Right cardiac atrium (tissue), 5 donors: ENCODE measurements at places on chromosomes 6 and 20. TPM values are rescaled to one million over a fixed set of nuclear protein-coding genes. Genes with fewer than 3 reads are reported as not detected.

The UNC5CL gene
- total RNA-seq, result 0.85 TPM

The COL11A2 gene
- total RNA-seq, result 4.0 TPM

GRCh38 chr6:91083211-91083610, 496.3 kb upstream of the MAP3K7 start:
- no peak for DNase-seq

DNA sequence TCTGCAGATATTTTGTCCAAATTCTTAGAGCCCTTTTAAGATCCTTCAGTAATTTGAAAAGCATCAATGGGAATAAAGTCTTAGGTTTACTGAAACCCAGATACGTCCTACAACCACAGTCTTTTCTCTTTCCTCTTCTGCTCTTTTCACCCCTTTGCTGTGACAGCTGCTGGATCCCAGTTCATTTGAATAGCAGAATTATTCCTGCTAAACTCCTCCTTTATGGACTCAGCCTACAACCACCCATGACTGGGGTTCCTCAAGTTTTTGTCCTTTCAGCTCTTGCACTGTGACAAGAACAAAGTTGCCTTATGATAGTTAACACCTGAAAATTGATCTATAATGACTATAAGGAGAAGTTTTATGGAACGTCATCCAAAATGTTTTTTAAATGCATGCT, 237.5 kb downstream of the EYA4 start:
- DNase-seq, result no peak

- no peak for DNase-seq
Observed at GRCh38 chr6:156651486-156651885, 125.7 kb upstream of the ARID1B start.

DNA sequence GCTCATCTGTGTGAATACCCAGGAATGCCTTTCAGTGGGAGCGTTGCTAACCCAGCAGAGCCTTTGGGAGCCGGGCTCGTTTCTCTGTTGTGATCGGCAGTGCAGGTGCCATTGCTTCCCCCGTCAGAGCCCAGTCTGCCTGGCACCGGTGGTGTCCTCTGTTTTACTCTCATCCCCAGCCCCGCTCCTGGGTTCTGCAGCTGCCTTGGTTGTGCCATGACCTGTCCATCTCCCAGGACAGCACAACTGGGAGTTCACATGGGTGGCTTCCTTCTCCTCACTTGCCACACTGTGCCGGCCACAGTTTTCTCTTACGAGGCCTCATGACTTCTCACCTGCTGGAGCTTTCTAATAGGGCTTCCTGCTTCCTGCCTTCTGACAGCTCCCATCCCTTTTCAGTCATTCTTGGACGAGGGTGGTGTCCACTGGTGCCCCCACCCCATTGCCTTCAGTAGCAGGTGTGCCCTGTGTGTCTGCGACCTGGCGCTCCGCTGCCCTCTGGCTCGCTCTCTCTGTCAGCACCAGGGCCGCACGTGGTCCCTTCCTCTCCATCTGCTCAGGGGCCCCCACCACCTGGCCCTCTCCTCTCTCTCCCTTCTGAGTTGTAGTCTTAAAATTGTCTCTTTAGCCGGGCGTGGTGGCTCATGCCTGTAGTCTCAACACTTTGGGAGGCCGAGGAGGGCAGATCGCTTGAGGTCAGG, 110.9 kb downstream of the RPP40 start:
- no peak for DNase-seq

DNA sequence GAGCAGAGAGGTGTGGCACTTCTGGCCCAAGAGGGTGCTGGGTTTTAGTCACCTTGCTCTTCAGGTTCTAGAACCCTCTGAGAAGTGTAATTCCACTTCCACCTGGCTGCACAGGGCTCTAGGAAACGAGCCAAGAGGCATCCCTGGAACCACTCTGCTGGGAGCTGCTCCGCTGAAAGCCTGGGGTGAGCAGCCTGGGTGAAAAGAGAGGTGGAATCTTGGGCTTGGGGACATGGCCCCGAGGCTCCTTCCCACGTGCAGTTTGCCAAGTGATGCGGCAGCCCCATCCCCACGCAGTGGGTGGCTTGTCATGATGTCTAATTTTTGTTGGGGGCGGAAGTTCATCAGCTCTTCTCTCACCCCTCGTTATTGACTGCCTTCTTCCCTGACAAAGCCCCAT, 32.8 kb downstream of the PPP1R16B start:
- no peak for DNase-seq

DNA sequence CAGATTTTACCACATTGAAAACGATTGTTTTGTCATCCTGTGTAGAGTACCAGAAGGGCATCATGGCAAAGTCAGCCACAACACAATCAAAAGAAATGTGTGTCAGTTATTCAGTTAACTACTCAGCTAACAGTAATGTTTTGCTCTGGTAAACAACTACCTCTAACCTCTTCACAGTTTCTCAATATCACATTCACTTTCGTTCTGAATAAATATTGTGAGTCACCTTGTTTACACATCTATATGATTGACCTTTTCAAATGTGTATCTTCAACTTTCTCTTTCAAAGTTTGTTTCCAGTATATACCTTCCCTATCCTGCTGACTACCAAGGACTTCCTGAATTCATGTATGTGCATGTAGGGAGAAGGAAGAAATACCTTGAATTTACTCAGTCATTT, 216.6 kb upstream of the UFL1 start:
- DNase-seq, result no peak

GRCh38 chr6:161906571-161906970, 632.7 kb upstream of the AGPAT4 start:
- no peak for DNase-seq

GRCh38 chr6:128347123-128347522, 173.3 kb downstream of the PTPRK start:
- no peak for DNase-seq

DNA sequence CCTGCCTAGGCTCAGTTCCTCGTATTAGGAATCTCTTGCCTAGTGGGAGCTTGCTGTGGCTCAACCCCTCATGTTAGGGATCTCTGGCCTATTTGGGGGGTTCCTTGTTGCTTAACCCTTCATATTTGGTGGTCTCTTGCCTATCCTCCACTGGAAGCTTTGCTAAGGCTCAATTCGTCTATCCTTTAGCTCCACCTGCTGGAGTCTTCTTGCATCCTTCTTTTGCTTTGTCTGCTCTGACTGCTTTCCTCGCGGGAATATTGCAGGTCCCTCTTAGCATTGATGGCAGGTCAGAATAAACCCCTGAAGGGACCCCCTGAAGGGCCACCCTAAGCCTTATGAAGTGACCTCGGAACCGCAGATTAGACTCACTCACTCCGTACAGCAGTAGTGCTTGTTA, 203.0 kb upstream of the TBX18 start:
- no peak for DNase-seq

The FNDC11 gene
- total RNA-seq, result 0.20 TPM

GRCh38 chr20:59386809-59387208, 86.4 kb downstream of the EDN3 start:
- DNase-seq, result no peak

DNA sequence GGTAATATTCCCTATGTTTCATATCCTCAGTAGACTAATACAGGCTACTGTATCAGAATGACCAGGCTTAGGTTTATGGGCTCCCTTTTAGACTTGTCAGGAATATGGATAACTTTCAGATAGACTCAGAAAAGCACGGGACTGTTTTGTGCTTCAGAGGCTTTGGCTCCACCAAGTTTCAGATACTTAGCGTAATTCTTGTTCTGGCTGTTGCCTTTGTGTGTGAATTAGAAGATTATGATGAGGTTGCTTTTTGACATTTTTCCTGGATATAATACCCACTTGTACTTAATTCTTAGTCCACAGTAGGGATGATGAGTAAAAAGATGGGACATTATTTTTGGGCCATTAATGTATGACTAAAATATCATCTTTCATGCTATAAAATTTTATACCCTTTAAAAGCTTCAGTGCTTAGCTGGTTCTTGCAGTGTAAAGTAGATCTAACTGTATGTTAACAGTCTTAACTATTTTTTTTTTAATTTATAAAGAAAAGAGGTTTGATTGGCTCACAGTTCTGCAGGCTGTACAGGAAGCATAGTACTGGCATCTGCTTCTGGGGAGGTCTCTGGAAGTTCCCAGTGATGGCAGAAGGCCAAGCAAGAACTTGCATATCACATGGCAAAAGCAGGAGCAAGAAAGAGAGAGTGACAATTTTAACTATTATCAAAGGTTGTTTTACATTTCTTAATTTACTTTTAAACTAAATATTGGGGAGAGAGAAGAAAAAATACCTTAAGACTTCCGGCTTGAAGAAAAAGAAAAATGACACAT, 120.7 kb downstream of the ZFAND3 start:
- DNase-seq, result no peak

The BTNL2 gene
- not detected for total RNA-seq

The OR2B3 gene
- not detected for total RNA-seq

The CDH4 gene
- 0.39 TPM for total RNA-seq

DNA sequence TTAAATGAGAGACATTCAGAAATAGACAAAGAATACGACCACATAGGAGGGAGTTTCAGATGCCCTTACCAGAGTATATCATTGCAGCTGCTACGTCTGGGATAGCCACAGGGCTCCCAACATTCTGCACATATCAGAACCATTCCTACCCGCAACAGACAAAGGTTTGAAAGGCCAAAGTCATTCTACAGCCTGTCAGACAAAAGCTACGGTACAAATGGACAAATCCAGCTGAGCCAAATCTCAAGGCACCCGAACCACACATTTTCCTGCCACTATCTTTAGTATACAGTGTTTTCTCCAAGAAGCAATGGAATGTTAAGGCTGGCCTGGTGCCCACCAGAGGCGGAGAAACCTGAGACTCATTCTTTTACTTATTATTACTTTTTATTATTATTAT, 30.5 kb upstream of the LYRM2 start:
- DNase-seq, result no peak

The CTSZ gene
- 147 TPM for total RNA-seq

The OPN5 gene
- total RNA-seq, result not detected

The BMP5 gene
- 0.54 TPM for total RNA-seq

DNA sequence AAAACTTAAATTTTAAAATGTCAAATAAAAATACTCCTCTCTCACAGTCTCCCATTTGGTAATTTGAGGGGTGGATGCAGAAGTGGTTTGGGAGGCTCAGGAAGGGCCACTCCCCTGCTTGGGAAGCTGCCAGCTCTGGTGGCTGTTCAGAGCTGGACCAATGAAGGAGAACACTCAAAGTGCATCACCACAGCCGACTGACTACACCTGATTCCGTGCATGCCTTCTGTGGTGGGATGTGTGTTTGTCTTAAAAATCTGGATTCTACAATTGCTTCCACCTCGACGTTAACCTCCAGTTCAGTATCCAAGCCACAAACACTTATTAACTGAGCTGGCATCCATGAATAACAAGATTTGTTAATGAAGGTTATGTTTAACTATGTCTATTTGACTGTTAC, 137.3 kb downstream of the FOXC1 start:
- no peak for DNase-seq

GRCh38 chr6:122740936-122741335, 38.6 kb upstream of the FABP7 start:
- no peak for DNase-seq

- no peak for DNase-seq
Observed at GRCh38 chr6:137417396-137417795, 76.8 kb downstream of the OLIG3 start.

DNA sequence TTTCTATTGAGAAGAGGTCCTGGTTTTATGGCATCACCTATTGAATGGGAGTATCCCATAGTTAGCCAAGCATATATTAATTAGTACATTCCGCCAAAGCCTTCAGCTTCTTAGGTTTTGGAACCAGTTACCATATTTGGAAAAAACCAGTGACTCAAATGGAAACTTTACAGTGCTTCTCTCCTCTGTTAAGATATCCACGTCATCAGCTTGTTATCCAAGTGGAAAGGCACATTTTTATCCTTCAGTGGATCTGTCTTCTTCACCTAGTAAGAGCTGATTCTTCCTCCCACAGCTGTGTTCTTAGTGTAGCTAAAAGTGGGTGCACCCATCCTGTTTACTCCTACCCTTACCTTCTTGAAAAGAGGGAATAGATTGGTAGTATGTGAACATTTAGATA, 34.5 kb downstream of the TPD52L1 start:
- DNase-seq, result no peak
